ENCODE measurements at places on chromosomes 6 and 20.

DNA sequence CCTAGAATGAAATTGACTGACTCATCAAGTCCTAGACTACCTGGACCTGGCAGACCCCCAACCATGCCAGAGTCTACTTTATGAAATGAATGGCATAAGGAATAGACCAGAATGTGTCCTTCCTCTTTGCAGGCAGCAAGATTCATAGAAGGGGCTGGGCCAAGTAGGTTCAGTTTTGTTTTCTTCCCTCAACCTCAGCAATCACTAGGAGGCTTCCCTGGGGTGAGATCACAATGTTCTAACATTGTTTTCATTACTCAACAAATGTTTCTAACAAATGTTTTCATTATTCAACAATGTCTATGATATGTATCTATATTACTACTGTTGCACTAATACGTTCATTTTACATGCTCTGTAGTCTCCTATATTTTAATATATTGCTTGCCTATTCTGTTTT, 8.4 kb upstream of the FAM162B start:
- no peak for DNase-seq

DNA sequence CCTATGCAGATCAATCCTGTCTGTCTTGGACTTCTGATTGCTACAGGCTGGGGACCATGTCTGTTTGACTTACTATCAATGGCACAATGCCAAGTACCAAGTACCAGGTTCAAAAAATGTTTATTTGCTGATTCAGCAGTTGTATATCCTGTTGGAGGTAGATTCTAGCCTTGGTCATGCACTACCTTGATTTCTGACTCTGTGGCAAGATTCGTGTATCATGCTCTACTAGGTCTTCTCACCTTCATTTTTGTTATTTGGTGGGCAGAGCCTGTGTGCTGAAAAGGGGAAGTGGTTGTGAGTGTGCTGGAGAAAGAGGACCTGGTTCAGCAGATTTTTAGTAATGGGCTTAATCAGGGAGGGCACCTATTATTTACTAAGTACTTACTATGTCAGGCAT, 192.4 kb upstream of the MYLIP start:
- DNase-seq = peak; percentile 82

- no peak for DNase-seq
Measured at GRCh38 chr6:150320442-150320841, 48.4 kb upstream of the IYD start.

DNA sequence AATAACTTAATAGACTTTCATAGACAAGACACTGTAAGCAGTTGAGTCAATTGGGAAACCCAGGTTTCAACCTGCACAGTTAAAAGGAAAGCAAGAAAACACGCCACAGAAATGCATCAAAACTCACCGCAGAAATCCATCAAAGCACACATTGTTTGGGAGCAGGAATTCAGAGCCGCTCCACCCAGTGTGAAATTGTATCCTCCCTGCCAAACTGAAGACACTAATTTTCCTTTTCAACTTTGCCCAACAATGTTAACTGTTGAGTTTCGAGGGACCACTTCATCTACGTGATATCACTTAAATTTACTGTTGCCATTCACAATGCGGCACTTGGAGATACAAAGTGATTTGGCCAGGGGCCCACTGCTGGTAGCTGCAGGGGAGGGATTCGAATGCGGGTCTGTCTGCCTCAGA, 92.7 kb downstream of the DACT2 start:
- DNase-seq = no peak

- DNase-seq = no peak
Measured at GRCh38 chr6:42224222-42225028, 6.8 kb upstream of the MRPS10 start.

DNA sequence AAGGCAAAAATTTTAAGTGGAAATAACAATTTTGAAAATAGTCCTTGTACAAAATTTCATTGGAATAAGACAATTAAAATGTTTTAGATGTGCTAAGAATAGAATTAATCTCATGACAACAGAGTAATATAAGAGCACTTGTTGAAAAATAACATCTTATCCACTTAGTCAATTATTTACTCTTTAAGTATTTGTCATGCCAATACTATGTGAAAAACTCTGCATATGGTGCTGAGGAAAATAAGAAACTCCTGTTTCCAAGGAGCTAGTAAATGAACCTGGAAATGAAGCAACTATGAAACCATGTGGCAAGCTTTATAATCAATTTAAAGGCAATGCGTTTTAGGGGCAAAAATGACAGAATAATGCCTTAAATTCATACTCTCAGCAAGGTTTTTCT, 42.7 kb upstream of the HCRTR2 start:
- DNase-seq = no peak
